ENCODE measurements at places on chromosomes 11 and 22.

DNA sequence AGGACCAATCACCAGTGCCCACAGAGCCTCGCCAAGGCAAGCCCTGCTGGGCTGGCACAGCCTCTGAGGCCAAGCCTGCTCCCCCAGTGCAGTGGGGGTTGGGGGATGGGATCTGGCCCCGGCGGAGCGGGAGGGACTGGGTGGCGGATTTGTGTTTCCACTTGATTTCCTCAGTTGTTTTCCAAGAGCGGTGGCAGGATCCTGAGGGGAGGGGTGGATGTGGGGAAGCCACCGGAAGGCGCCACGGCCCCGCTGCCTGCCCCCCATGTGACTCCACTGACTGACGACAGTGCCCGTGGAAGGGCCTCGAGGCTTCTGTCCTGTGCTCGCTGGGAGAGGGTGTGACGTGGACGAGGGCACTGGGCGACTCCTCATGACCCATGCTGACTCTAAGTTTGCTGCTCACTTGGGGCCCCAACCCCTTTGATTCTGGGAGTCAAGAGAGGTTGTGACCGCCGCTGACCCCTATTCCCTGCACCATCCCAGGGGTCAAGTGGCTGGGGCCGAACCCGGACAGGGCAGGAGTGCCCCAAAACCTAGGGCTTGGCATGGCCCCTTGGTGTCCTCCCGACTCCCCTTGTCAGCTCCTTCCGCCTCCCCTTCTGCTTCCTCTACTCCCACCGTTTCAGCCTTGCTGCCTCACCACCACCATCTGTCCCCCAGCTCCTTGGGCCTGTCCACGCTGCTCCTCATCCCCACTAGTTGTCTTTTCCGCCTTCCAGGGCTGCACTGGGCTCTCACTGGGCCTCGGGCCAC, 23.5 kb upstream of the PICK1 start:
- no peak for DNase-seq

DNA sequence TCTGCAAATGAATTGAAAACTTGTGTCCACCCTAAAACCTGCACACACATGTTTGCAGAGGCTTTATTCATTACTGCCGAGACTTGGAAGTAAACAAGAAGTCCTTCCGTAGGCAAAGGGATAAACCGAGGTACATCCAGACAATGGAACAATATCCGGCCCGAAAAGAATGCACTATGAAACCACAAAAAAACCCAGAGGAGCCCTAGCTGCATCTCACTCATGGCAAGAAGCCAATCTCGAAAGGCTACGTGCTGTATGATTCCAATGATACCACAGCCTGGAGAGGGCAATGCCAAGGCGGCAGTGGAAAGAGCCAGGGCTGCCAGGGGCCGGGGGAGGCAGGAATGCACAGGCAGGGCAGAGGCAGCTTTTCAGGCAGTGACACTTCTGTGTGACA, 3.2 kb upstream of the MRPL23 start:
- DNase-seq: peak; percentile 72

- peak; percentile 21 for DNase-seq
Measured at GRCh38 chr11:123302751-123303195, 107.7 kb upstream of the CLMP start.

DNA sequence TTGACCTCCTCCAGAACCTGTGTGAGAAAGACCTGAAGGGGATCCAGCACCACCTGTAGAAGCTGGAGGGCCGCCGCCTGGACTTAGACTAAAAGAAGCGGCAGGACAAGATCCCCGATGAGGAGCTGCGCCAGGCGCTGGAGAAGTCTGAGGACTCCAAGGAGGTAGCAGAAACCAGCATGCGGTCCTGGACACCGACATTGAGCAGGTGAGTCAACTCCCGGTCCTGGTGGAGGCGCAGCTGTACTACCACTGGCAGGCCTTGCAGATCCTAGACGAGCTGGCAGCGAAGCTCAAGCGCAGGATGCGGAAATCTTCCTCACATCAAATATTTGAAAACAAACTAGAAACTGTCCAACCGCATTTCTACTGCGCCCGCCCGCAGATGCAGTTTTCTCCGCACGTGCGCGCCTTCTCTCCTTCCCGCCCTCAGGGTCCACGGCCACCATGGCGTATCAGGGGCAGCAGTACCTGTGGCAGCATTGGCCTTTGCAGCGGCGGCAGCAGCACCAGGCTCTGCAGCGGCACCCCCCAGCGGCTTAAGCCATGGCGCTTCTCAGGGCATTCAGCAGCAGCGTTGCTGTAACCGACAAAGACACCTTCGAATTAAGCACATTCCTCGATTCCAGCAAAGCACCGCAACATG, 10.2 kb downstream of the CLDN25 start:
- DNase-seq: no peak

GRCh38 chr22:19799322-19800190, 39.0 kb downstream of the TBX1 start:
- DNase-seq: peak; percentile 86

GRCh38 chr11:47514825-47515647, 37.9 kb downstream of the CELF1 start:
- DNase-seq: peak; percentile 27

GRCh38 chr22:48366591-48366990, 1461.1 kb downstream of the BRD1 start:
- no peak for DNase-seq

DNA sequence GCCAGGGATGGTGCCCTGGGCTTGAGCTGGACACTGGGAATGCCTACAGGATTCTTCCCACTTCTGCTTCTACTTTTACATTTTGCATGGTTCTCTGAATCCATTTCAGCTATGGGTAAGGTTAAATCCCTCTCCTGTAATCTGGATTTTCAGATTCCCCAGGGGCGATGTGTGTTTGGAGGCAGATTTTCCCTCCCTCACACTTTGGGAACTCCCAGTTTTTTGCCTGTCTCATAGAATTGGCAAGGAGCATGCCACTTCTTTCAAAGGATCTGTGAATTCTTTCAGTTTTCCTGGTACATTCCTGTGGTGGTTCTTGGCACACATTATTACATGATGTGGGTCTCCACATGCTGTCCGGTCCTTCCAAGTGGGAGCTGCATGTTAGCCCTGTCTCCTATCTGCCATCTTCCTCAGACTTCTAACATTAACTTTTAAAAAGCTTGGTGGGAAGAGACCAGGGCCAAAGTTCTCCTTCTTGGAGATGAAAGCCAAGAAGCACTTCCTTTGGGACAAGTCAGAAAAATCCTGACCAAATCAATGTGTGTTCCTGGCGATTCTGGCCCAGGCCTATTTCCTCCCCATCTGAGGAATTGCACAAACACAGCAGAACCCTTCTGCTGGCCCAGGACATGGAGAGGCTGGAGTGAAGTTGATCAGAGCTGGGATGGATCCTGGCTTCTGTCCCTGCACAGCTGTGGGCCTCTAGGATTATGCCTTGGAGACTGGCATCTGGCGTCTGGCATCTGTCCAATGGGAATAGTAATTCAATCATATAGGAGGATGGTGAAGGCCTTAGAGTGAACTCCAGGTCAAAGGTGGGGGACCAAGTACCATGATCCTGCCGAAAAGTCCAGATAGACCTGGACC, 5.4 kb upstream of the APOL2 start:
- DNase-seq: no peak

GRCh38 chr11:12777208-12777874, 103.1 kb downstream of the TEAD1 start:
- DNase-seq: no peak

DNA sequence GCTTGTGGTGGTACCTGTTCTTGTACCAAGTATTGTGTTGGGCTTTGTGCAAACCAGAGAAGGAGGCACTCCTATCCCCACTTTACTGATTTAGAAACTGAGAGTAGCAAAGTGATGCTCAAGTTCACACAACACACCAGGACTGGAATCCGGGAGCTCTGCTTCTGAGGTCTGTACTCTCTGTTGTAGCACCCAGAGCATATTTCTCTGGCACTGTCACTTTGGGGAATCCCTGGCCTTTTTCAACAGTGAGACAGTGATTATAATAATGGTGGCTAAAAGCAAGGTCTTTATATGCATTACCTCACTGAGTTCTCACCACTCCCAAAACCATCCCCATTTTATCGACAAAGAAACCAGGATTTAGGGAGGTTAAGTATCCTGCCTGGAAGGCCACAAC, 362.4 kb downstream of the TENM4 start:
- no peak for DNase-seq

- DNase-seq: no peak
Measured at GRCh38 chr11:126384449-126385070, 29.1 kb downstream of the ST3GAL4 start.

GRCh38 chr11:128501632-128502549, 85.5 kb downstream of the ETS1 start:
- peak; percentile 43 for DNase-seq

- DNase-seq: no peak
Measured at GRCh38 chr11:115766561-115766960, 262.3 kb upstream of the CADM1 start.

GRCh38 chr11:10492084-10492483, 37.0 kb downstream of the AMPD3 start:
- no peak for DNase-seq

DNA sequence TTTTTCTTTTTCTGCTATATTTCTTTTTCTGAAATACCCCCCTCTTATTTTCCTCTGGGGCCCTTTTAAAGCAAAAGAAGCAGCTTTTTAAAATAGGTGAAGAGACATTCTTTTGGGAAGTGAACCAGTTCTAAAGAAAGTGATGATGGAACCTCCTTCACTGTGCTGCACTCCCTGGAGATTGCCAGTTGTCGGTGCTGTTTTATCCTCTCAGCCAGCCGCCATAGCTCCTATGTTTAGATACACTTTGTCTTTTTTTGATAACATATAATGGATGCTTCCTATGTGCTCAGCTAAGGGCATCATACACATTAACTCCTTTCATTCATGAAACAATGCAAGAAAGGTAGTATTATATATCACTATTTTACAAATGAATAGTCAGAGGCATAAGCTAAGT, 14.0 kb downstream of the CFAP300 start:
- no peak for DNase-seq

DNA sequence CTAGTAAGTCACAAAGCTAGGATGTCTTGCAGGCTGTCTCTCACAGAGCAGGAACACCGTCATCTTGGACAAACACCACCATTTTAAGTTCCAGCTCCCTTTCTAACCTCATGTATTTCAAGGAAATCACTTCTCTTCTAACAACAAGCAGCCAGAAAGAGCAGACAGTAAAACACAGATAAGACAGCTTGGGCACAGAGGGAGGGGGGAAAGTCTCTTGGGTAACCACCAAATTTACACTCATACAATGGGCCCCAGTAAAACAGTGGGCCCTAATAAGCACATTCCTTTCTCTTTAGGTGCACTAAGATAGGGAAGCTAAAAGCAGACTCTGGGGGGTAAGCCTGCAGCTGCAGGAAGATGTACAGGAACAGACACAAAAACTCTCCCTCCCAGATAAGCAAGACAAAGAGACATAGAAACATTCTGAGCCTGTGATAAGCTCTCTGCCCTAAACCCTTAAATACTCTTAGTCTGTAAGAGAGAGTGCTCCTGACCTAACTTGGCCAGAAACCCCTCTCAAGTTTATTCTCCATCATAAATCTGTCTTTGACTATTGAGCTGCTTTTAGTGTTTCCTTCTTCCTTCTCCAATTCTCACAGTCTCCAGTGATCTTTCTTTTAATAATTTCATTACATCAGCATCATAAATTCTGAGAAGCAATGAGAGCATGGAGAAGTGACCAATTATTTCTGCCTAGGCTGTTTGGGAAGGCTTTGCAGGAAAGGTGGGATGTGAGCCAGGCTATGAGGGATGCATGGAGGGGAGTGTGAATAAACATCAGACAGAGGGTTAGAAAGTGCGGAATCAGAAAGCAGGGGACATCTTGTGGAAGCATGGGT, 7.4 kb downstream of the OR10D3 start:
- no peak for DNase-seq

- DNase-seq: no peak
Measured at GRCh38 chr11:1765871-1766718, 2.4 kb upstream of the CTSD start.

DNA sequence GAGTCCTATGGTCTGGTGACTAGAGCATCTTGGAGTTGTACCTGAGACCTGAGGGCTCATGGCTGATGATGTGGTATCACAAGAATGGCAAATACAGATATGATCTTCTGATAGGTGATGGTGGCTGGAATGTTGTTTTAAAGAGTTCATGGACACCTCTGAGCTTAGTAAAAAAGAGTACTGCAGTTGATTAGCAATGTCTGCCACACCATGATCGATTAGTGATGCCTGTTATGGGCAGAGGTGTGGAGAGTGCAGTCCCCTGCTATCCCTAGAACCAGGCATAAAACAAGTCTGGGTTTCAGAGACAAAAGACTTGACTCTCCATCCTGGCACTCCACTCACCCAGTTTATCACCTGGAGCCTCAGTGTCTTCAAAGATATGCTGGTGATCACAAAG, 1.4 kb upstream of the BATF2 start:
- DNase-seq: no peak

- DNase-seq: no peak
Measured at GRCh38 chr11:129803533-129803932, 12.1 kb upstream of the TMEM45B start.

GRCh38 chr11:92268546-92268945, 43.9 kb downstream of the FAT3 start:
- no peak for DNase-seq

- no peak for DNase-seq
Measured at GRCh38 chr11:64862987-64863390, 15.4 kb downstream of the EHD1 start.

GRCh38 chr22:19871023-19871844, 16.6 kb upstream of the GNB1L start:
- DNase-seq: no peak

DNA sequence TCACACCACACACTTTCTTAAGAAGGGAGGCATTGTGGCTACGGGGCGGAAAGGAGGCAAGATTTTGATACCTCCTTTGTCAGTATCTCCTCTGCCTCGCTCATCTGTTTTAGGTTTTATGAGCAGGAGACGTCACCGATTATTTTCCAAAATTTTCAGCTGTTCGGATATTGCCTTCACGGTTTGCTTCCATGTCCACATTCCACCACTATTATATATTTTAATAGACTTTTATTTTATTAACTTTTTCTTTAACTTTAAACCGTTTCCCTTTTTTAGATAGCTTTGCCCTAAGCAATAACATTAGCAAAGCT, 33.7 kb upstream of the CREB3L1 start:
- DNase-seq: no peak

DNA sequence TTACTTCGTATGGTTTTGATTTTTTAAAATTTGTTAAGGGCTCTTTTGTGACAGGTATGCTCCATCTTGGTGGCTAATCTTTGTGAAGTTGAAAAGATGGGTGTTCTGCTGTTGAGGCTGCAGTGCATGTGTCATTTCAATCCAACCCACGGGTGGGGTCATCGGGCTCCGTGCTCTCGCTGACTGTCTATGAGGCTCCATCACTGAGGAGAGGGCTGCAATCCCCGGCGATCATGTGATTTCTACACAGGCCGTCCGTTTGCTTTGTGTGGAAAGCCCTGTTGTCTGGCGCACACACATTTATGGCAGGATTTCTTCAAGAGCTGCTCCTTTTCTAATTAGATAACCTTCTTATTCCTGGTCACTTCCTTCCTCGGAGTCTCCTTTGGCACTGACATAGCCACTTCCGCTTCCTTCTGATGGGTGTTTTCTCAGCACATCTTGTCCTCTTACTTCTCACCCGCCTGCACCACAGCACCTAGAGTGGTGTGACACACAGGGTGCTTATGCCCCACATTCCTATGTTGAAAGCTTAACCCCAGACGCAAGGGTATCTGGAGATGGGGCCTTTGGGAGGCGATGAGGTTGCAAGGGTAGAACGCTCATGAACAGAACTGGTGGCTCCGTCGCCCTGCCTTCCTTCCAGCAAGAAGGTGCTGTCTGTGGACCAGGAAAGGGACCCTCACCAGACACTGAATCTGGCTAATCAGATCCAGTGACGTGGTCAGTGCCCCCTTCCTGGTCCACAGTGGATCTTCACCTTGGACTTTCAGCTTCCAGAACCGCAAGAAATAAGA, 9.4 kb downstream of the MOB2 start:
- no peak for DNase-seq

- no peak for DNase-seq
Measured at GRCh38 chr11:110070176-110070575, 23.0 kb upstream of the ZC3H12C start.
